ENCODE measurements at places on chromosomes 7 and 10.

DNA sequence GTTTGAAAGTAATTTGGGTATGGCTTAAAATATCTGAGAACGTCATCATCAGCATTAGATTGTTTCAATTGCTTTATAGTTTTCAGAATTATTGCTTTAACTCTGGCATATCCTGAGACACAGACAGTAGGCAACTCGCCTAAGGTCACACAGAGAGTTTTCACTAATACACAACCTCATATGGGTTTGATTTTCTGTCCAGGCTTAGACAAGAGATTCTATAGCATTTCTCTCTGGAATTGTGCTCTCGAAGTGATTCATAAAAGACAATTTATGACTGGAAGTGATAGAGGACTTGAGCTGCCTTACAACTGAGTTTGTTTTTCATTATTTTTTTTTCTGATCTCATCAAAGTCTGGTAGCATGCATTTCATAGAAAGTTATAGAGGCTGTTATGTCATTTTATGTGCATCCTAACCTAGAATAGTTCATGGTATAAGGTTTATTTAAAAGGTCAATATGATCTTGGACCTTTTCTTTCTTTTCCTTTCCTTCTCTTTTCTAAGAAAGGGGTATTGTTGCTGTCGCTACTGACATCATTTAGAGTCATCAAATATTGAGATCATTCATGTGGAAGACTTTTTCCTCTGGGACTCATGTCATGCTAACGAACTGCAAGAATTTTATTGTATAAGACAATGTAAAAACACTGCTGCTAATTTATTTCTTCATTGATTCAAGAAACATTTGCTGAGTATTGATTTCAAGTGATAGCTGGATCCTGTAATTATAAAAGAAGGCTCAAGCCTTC is 278.2 kb downstream of the PLXDC2 start:
- no peak for DNase-seq

DNA sequence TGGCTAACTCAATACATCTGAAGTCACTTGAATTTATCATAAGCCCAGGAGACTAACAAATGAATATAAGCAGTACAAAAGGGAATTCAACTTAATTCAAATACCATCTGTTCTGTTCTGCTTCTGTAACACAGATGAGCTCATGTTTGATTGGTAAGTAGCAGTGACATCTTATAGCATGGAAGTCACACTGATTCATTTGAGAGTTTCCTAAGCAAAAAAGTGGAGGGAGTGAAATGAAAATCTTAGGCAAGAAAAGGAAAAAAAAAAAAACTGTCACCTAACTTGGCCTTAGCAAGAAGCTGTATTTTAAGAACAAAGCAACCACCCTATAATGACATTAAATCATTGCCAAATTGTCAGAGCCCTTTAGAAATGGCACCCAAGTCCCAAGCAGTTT is 49.5 kb downstream of the SMURF1 start:
- no peak for DNase-seq

DNA sequence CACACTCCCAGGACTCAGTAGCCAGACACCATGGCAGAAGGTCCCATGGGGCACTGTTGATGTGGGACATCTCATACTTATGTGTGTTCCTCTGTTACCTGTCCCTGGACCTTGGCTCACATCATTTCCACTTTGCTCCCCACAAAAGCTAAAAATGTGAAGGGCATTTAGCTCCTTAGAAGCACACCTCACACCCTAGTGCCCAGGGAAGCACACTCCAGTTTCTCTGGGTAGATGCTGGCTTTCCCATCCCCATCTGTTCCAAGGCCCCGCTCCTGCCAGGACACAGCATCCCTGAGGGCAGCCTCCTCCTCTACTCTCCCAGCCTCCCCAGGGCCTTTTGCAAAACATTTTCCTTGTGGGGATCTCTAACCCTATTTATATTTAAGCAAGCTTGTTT is 572.4 kb upstream of the MGMT start:
- DNase-seq = no peak

DNA sequence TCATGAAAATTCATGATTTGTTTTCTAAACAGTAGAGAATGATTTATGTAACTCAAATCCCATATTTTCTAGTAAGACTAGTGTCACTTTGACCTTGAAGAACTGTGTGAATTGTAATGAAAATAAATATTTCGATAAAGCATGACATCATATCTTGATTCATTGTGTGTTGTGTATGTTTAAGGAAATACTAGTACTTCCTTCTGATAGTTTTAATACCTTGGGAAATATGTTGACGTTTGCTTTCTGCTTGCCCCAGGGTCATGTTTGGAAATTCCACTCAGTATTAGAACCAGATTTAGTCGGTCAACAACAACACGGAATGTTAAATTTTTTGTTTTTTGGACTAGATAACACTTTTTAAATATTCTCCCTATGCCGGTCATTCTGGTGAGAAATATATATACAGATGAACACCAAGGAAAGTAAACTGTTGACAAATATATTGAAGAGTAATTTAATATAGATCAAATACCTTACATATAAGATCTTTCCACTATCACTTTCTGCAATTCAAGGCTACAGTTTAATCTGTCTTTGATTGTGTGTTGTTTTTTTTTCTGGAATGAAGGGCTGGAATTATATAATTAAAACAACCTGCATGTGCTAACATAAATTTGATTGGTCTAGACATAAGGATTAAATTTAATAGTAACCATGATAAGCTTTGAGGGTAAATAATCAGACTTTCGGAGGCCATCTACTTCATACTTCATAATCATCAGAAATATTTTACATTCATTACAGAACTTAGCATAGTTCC is 126.2 kb downstream of the MDFIC start:
- DNase-seq = no peak

DNA sequence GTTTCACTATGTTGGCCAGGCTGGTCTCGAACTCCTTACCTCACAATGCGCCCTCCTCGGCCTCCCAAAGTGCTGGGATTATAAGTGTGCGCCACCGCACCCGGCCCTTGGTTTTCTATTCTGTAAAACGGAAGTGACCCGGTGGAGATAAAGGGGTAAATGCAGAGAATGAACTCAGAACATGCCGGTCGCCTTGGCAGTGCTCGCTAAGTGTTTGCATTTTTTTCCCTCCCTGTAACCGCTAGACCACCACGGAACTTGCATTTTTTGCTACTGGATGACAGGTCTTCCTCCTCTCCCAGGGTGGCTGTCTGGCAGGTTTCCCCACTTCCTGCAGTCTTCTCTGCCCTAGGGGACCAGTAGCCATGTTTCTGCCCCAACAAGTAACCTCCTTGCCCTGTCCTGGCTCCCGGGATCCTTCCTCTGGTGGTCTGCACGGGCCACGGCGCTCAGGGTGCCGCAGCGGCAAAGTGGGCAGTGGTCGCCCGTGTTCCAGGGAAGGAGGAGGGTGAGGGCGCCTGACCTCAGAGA is 18.8 kb upstream of the GNA12 start:
- no peak for DNase-seq

- no peak for DNase-seq
Observed at GRCh38 chr7:136997735-136998134, 129.3 kb downstream of the CHRM2 start.

DNA sequence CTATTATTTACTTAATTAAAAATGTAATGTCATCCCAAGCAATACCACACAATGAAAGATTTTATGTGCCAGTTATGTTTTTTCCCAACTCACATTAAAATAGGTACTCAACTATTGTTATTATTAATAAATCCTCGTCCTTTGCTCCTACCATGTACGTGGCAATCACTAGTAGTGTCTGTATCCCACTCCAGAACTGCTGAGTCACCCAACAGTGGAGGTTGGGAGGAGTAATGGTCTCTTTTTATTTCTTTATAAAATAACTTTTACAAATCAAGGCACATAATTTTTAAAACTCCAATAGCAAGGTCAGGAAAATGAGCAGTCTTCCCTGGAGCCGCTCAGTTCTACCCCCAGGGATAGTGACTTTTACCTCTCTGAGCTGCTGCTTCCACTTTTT is 273.5 kb upstream of the PLPP4 start:
- no peak for DNase-seq

GRCh38 chr10:70901276-70901878 is 13.0 kb upstream of the PCBD1 start:
- DNase-seq = no peak

- no peak for DNase-seq
Observed at GRCh38 chr10:66927971-66928770, 2.3 kb downstream of the LRRTM3 start.

DNA sequence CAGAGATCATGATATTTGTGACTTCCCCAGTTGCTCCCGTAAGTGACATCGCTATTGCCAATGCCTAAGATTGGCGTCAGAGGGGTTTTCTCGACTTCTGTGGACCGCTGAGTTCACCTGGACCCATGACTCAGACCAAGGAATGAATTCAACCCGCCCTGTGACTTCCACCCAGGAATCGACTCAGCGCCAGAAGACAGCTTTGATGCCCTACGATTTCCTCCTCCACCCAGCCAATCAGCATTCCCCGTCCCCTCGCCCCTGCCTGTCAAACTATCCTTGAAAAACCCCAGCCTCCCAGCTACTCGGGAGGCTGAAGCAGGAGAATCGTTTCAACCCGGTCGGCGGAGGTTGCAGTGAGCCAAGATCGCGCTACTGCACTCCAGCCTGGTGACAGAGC is 58.3 kb downstream of the MICALL2 start:
- DNase-seq = no peak

GRCh38 chr7:152161171-152161570 is 135.7 kb downstream of the GALNT11 start:
- no peak for DNase-seq

DNA sequence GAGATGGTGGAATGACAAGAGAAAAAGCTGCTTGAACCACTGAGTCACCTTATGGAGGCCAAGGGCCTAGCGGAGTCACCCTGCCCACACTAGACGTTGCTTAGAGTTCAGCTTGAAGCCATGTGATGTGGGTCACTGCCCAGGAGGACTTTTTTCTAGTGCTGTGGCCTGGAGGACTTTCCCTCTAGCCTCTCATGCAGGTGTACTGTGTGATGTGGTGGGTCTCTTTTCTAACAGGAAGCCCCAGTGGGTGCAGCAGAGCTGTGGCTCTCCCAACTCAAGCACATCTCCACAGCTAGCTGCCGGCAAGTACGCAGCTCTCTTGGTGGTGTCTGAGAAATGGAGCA is 13.6 kb downstream of the POR start:
- no peak for DNase-seq

DNA sequence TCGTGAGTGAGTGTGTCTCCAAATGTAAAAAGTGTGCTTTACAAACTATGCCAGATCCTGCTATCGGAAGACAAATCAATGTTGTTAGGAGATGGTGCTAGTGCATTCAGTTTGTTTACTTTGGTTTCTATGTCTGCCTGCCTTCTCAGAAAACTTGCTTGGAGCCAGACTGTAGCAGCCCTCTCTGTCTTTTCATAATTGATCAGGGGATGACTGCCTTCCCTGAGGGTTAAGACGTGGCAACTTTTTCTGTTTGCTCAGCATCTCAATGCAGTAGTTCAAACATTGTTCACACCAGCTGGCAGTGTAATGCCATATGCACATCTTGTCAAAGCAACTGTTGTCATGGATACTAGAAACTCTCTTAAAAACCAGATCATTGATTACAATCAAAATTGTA is 118.5 kb downstream of the FOXP2 start:
- DNase-seq = no peak

- peak; percentile 97 for DNase-seq
Observed at GRCh38 chr7:25862261-25863004, 289.6 kb upstream of the NFE2L3 start.

- no peak for DNase-seq
Observed at GRCh38 chr7:69677054-69677852, 79.0 kb downstream of the AUTS2 start.

DNA sequence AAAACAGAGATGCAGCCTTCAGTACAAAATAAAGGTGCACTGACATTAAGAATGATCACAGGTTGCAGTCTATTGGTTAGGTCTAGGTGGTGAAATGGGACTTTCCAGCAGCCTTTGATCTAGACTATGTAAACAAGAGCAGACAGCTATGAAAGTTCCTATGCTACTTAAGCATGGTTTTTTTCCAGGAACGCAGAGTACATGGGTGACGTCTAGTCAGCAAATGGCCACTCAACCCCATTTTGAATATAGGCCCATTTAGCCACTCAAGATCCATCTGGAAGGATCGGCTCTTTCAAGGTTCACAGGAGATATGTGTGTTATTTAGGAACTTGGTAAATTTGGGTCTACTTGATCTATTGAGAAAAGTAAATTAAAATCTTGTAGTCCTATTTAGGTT is 1424.6 kb upstream of the LRRTM3 start:
- no peak for DNase-seq

DNA sequence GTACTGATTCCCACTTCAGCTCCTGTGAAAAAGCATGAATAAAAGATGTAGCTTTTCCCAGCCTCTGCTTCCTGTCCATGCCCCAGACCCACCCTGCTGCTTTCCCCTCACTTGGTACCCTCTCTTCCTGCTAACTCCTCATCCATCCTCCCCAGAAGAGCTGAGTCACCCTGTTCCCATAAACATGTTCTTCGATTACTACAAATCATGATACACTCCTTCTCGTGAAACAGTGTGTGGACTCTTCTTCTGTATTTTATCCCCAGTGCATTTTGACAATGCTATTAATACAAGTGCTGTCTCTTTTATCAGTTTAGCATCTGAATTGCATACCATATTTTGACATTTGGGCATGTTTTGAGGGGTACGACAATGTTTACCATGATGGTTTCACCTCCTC is 45.8 kb upstream of the SORBS1 start:
- DNase-seq = no peak

DNA sequence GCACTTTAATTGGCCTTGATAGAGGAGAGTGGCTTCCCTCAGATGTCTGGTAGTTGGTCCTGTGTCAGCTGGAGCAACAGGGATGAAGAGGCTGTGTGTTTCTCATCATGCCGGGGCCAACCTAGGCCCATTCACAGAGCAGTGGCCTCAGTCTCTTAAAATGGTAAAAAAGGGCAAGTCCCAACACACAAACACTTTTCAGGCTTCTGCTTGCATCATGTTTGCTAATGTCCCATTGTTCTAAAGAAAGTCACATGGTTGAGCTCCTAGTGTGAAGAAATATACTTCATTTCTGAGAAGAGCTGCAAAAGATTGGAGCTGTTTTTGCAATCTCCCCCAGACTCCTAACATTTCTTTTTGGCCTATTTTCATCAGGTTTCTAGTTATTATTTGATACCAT is 40.6 kb upstream of the RBAK start:
- DNase-seq = no peak

GRCh38 chr7:28005847-28006231 is 174.8 kb downstream of the JAZF1 start:
- DNase-seq = no peak

DNA sequence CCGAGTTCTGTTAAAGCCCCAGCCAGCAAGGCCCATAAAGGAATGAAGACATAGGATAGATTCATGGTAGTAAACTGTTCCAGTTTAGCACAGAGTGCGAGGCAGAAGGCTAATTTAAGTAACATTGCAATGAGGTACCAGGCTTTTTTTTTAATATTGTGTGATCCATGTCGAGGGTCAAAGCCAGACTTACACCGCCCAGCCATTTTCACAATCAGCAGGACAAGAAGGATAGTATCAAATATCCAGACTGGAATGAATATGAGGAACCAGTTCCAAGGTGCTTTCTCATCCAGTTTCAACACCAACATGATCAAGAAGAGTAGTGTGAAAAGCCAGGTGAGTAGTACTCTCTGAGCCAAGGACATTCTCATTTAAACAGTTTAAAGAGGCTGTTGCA is 4.2 kb downstream of the TMEM60 start:
- DNase-seq = no peak

GRCh38 chr7:2471022-2471329 is 5.2 kb downstream of the GRIFIN start:
- peak; percentile 85 for DNase-seq

GRCh38 chr10:21728618-21729017 is 194.6 kb downstream of the MLLT10 start:
- DNase-seq = no peak

- no peak for DNase-seq
Observed at GRCh38 chr7:48638041-48638440, 286.3 kb upstream of the CDC14C start.

Measured in RWPE1 (cell line).